ENCODE measurements at places on chromosomes 4 and X.

- no peak for DNase-seq
Observed at GRCh38 chrX:120332394-120332793, 21.1 kb upstream of the TMEM255A start.

DNA sequence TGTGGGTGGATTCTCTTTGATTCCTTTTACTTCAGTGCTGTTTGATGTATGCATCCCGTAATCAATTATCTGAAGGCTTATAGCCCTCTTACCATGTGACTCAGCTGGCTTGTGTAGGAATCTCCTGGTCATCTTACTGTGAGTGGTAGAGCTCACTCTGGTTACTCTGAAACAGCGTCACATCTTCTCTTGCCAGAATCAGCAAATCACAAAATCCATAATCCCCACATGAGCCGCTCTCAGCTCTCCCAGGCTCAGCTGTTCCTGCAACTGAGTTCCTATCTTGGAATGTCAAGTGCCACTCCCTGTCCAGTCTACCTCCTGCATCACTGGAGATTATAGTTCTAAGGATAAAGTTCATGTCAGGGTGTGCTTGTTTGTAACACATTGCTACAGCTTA is 278.0 kb downstream of the FBXO8 start:
- peak; percentile 26 for DNase-seq

GRCh38 chr4:186701273-186701672 is 22.4 kb downstream of the FAT1 start:
- no peak for DNase-seq

DNA sequence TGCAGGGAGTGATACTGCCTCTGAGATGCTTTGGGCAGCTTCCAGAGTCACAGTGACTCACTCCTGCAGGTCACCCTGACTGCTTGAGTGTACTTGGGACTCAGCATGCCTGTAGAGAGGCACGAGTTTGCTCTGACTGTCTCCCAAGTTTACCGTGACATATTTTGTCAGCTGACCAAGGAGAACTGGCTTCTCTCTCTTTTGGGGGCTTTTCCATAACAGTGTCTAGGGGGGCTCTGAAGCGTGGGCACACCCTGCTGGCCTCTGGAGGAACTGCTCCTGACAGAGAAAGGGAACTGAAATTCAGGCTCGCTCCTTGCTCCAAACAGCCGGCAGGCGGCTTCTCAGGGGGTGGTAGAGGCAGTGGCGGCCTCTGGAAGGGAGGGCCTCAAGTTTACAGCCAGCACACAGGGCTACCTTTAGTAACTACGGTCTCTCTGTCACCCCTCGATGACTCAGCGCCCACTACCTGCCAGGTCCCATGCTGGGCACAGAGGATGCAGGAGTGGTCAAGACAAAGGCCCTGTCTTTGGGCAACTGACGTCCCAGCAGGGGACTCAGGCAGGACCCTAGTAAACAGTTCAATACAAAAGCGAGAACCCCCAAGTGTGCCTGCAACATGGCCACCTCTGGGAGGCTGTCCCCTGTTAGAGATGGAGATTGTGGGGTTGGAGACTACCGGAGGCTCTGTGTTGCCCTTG is 17.8 kb downstream of the ZNF185 start:
- peak; percentile 35 for DNase-seq

DNA sequence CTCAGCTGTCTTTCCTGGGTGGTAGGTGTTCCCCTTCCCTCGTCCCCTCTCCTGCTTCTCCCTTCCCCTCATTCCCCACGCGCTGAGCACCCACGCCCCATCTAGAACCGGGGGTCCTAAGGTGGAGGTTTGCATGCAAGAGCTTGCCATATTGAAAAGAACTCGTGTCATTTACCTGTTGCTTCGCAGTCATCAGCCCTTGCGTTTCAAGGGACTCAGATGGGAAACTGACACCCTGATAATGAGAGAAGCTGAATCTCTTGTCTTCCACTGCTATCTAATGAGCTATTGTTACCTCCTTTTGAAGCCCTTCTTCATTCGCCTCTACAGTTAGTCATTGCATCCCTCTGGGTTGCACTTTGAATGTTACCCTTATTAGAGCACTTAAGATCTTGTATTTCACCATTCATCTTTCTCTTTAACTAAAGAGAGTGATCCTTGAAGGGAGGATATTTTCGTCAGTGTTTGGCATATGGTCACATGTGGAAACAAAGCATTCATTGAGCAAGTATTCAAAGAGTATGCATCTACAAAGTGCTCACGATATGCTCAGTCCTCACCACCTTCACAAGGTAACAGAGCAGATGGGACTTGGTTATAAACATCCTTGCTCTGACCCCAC is 25.7 kb downstream of the ARL9 start:
- peak; percentile 2 for DNase-seq

GRCh38 chr4:96293806-96294205 is 453.9 kb downstream of the PDHA2 start:
- no peak for DNase-seq

GRCh38 chr4:26819026-26819425 is 41.6 kb upstream of the STIM2 start:
- DNase-seq: no peak

DNA sequence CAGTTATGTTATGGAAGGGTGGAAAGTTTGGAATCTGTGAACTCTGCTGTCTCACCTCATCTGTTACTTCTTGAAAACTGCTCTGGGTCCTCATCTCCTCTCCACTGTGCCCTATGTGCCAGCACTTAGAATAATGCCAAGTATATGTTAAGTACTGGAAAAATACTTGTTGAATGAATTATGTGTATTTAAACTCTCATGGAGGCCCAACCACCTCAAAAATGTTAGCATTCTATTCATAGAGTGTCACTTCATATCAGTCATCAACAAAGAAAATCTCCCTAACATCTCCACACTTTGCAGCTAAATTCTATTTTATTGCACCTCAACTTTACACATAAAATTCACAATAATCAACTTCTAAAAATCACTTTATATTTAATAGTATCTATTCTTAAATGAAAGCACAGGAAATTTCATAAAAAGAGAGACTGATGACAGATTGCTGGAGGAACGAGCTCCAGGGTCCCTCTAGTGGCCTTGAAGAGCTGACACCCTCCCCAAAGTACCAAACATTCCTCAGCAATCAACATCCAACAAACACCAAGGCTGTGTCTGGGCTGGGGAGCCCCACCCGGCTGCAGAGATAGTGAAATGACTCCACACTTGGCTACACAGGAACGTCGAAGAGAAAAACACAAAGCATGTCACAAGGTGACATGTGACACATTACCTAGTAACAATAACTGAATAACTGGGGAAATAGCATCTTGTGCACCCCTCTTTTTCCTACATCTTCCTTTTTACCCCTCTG is 45.8 kb downstream of the SLC39A8 start:
- DNase-seq: peak; percentile 60

DNA sequence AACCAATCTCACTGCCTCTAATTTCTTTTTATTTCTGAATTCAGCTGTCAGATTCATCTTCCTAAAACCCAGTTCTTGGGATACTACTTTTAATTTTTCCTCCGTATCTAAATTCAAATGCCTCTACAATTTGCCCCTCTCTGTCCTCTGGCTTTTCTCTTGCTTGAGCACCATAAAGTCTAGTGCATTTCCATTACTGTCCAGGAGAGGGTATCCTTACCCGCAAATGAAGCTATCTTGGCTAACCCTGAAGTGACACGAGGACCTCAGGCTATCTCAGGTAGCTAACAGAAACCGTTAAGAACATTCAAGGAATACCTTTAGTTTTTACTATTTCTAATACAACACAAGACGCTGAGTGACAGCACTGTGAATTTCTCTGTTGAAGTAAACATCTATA is 49.4 kb upstream of the PRR32 start:
- peak; percentile 4 for DNase-seq

DNA sequence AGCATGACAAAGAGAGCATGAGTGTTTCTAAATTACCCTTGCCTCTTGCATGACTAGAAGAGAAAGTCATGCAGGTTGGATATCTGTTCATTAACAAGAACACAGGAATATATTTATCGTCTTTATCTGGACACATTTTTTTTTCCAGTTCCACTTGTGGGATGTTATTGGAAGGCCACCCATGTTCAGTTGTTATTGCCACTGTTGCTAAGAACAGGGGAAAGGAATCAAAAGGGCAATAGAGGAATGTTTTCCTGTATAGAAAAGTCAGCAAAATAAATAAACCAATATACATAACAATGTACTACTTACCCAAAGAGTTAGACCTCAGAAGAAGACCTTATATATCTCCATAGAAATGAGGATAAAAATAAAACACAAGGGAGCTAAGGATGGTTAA is 270.1 kb downstream of the QDPR start:
- DNase-seq: no peak

DNA sequence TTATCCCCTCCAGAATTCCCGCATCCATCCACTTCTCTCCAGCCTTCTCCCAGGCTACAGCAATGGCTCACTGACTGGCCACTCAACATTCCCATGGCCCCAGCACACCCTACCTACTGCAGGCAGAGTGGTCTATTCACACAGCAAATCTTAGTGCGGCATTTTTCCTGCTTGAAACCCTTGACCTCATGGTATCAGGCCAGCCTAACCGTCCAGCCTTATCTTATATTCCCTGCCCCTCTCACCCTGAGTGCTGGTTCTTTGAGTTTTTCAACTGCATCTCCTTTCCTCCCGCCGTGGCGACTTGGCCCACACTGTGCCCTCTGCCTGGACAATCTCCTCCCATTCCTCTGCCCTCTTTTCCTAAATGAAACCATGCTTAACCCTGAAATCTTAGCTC is 10.0 kb upstream of the S100G start:
- no peak for DNase-seq

Data from iris pigment epithelial cell (primary cell).